Adipocyte (in vitro differentiated cells): ENCODE measurements at places on chromosomes 12 and 14.

DNA sequence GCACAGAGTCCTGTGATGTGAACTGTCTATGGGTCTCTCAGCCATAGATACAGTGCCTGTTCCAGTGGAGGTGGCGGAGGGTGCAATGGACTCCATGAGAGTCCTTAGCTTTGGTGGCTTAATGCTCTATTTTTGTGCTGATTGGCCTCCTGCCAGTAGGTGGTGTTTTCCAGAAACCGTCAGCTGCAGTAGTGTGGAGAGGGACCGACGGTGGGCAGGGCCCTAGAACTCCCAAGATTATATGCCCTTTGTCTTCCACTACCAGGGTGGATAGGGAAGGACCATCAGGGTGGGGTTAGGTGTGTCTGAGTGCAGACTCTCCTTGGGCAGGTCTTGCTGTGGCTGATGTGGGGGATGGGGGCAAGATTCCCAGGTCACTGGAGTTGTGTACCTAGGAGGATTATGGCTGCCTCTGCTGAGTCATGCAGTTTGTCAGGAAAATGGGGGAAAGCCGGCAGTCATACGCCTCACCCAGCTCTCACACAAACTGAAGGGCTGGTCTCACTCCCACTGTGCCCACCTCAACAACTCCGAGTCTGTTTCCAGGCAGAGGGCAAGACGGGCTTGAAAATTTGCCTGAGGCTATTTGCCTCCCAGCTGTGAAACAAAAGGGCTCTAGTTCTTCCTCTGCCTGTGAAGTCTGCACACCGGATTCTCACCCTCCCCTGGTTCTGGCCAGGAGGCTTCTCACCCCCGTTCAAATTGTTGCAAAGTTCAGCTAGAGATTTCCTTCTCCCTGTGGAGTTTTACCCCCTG, 24.9 kb upstream of the ZDHHC17 start:
- no peak for DNase-seq

GRCh38 chr12:94705676-94706075, 55.3 kb upstream of the TMCC3 start:
- DNase-seq = no peak

- DNase-seq = no peak
Measured at GRCh38 chr14:94472842-94473241, 3.2 kb downstream of the SERPINA9 start.

GRCh38 chr12:121932914-121933521, 14.6 kb downstream of the CFAP251 start:
- DNase-seq = no peak

DNA sequence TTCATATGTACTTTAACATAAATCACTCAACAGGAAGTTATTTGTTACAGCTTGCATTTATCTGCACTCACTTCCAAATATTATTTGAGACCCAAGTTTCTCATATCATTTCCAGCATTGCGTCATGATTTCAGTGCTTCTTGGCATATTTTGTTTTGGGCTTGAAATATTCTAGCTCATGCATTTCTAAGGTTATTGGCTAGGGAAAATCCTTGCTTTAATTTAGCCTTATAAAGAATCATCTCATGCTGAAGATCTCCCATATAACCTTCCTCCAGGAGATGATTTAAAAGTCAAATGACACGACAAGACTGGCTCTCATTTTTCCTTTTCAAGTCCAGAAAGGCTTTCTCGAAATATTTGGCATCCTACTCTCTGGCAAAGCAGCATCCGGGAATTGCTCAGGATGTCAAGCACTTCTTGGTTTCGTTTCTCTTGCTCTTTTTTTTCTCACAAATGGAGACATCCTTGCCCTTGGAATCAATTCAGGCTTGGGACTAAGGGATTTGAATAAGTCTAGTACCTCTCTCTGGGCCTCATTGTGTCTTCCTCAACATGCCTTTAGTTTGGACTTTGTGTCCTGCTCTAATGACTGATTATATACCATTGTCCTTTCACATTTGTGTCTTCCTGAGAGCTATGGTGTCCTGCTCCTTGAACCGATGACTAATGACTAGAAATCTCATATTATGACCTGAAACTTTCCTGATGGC, 295.0 kb downstream of the RMST start:
- DNase-seq = no peak

GRCh38 chr12:54201001-54201794, 12.4 kb upstream of the SMUG1 start:
- peak; percentile 80 for DNase-seq

DNA sequence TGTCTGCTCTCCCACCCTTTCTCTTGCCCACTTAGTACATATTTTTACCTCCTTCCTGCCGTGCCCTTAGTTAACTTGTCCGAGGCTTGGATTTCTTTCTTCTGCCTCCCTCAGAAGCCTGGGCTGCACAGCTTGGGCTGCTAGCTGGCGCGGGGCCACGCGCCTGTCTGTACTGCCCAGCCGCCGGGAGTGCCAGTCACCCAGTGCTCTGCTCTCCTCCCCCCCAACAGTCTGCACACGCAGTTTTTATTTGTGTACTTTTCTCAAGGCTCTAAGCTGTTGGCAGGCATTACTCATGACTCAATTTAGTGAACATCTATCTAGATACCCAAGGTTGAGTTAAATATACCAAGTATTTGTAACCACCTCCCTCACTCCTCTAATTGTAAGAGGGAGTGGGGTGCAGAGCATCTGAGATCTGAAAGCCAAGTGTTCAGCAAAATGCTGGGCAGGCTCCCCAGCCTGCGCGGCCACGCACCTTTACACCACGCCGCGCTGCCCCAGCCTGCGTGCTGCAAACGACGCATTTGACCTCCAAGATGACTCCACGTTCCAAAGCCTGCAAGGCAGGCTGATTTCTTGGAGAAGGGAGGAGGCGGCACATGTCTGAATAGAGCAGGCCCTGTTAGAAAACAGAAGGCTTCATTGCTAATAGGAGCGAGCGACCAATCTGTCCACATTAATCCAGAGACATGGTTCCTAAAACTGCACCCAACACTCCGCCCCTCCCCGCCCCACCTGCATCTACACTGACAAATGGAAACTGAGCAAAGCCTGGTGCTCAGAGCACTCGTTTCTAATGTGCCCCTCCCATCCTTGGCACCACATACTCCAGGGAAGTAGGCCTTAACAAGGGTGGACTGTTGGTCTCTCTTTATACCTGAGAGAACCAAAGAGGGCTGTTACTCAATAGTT, 18.2 kb upstream of the CACNA2D4 start:
- DNase-seq = peak; percentile 77

DNA sequence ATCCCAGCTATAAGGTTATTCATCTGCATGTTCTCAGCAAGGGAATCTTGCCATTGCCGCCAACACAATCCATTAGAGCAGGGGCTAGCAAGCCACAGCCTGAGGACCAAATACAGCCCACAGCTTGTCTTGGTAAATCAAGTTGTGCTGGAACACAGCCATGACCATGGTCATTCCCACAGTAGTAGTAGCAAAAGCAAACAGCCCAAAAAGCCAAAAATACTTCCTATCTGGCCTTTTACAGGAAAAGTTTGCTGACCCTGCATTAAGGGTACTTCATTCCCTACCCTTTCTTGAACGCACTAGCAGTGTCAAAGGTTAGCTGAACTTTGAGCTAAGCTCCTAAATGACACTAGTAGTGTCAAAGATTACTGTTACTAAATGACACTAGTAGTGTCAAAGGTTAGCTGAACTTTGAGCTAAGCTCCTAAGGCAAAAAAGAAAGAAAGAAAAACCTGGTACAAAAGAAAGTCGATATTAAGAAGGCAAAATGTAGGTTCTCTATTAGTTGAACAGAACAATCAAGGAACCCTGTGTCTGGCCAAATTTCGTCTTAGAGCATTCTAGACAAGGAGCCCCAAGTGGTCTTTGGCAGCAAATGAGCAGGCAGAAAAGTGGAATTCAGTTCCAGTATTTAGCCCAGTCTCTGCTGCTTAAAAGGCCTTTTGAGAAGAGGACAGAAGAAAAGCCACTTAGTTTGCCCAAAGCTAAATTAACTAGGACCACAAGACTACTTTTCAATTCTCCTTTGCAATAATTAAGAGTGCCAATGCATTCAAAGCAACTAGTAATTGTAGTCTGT, 67.7 kb downstream of the NT5DC3 start:
- no peak for DNase-seq

DNA sequence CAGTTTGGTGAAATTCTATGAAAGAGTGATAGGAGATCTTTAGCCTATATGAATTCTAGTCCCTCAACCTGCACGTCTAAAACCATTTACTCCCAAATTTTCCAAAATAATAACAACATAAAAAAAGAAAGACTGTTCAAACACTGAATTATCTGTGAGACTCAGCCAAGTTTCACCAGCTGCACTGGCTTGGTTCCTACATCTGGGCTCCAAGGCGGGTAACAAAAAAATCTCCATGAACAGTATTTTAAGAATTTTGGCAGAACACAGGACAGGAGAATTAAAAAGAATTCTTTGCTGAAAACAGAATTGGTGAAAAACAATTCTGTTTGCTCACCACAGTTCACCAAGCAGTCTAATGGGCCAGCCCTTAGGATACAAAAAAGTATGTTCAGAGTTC, 536.8 kb upstream of the ATP2B1 start:
- no peak for DNase-seq

GRCh38 chr14:50864237-50864636, 7.6 kb upstream of the ABHD12B start:
- no peak for DNase-seq

DNA sequence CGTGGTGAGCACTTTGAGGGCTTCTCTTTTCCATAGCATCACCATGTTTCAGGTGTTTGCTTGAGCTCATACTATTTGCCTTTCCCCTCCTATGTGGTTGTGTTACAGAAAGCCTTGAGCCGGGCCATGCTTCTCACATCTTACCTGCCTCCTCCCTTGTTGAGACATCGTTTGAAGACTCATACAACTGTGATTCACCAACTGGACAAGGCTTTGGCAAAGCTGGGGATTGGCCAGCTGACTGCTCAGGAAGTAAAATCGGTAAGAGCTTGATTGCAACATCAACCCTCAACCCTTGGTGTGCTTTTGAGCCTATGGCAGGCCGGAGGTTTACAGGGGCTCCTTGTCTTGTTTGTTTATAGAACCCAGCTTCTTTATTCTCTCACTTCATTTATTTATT, 8.1 kb downstream of the LETMD1 start:
- no peak for DNase-seq

DNA sequence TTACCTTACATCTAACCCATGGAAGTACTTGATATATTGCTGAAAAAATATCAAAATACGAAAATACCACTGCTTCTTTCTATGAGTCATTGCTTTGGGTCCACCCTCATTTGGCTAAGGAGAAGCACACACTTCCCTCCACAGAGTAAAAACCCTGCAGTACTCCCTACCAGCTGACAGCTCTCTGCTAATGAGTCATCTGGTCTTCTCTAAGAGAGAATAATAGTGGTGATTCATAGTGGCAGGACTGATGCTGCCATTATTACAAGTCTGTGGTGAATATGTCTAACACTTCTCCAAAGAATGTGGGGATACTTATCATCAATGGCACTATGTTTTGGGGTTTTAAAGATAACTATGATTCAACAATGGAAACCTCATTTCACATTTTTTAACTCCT, 90.7 kb downstream of the PPFIA2 start:
- DNase-seq = peak; percentile 54

DNA sequence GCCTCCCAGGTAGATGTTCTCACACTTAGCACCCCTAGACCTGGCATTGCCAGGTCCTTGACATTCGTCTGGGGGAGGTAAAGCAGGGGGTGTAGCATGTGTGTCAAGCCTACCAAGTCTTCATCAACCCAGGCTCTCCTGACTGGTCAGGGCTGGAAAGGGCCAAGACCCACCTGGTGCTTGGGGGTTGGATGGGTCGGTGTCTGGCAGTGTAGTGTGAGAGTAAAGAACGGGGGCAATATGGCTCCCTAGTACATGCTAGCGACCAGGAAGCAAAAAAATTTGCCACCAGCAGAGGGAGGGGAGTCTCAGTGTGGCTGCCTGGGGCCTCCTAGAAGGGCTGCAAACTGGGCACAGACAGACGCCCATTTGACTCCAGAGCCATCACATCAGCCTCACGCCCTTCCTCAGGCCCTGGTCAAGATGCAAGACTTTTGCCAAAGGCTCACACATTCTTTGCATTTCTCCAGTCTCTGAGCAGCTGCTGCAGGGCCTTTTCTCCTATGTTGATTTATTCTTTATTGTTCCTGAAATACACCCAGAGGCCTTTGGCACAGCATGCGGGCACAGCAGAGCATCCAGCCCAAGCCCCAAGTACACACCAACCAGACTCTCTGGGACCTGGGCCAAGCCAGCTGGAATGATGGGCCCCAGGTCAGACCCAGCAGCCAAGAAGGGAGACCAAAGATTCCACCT, 38.3 kb upstream of the PNMA1 start:
- DNase-seq = peak; percentile 89

DNA sequence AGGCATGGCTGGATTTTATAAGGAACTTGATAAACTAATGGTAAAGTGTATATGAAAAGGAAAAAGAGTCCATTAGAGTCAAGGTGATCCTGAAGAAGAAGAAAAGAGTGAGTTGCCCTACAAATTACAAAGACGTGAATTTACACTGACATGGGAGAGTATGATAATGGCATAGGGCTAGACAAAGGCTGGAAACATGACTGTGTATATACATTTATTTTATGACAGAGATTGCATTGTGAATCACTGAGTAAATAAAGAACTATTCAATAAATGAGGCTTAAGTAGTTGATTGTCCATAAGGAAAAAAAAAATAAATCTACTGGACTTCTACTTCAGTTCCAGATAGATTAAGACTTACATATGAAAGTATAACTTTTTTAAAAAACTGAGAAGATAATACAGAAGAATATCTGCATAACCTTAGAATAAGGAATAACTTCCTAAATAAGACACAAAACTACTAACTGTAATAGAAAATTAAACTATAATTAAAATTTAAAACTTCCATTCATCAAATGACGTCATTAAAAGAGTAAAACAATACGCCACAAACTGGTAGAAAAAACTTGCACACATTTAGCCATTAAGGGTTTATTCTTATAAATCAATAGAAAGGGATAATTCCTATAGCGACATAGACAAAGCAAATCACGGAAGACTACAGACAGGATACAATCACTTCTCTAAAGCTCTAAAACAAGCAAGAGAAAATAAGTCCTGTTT, 278.5 kb downstream of the NOVA1 start:
- DNase-seq = no peak

GRCh38 chr14:79483477-79484388, 727.6 kb downstream of the DIO2 start:
- no peak for DNase-seq

- DNase-seq = no peak
Measured at GRCh38 chr12:44627387-44628166, 248.5 kb downstream of the NELL2 start.

- DNase-seq = peak; percentile 60
Measured at GRCh38 chr14:31926123-31926522, 151.0 kb upstream of the ARHGAP5 start.

DNA sequence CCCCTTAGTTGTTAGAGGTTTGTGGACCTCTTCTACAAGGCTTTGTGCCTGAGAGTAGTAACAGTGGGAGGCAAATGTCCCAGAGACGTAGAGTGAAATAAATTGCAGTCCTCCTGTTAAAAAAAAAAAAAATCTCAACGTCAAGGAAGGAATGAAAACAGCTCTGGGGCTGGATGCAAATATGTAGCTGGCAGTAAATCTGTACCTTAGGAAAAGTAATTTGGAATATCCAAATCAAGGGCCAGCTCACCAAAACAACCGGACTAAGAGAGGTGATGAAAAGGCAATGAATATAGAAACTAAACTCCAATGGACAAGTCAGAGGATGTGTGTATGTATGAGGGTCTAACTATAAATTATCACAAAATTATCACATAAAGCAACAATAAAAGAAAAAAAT, 27.0 kb downstream of the SINHCAF start:
- no peak for DNase-seq

- DNase-seq = no peak
Measured at GRCh38 chr14:71692496-71692895, 239.7 kb upstream of the RGS6 start.
